Naive thymus-derived CD8-positive, alpha-beta T cell (primary cell): ENCODE measurements at places on chromosomes 7 and 10.

- DNase-seq = no peak
These were observed 17.1 kb downstream of the UNCX start for GRCh38 chr7:1249731-1250130.

DNA sequence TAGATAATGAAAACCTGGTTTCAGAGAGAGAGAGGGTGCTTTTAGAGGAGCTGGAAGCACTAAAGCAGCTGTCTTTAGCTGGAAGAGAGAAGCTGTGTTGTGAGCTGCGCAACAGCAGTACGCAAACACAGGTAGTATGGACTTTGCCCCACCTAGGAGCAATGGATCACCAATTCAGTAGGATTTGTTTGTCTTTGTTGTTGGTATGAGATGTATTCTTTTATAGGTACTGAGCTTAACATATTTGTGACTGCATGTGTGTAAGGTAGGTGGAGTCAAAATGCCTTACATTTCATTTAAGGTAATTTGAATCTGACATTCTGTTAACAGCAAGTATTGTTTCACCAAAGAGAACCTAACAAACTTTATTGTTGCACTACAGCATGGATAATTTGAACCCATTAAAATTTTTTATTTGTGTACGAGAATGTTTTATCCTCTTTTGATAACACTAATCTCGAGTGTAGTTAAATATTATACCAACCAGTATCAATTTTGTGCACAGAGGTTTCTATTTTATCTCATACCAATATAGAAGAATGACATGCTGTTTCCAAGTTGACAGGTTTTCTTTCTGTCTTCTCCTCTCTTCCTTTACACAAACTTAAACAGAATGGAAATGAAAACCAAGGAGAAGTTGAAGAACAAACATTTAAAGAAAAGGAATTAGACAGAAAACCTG is 92.1 kb downstream of the CYP51A1 start:
- no peak for DNase-seq

DNA sequence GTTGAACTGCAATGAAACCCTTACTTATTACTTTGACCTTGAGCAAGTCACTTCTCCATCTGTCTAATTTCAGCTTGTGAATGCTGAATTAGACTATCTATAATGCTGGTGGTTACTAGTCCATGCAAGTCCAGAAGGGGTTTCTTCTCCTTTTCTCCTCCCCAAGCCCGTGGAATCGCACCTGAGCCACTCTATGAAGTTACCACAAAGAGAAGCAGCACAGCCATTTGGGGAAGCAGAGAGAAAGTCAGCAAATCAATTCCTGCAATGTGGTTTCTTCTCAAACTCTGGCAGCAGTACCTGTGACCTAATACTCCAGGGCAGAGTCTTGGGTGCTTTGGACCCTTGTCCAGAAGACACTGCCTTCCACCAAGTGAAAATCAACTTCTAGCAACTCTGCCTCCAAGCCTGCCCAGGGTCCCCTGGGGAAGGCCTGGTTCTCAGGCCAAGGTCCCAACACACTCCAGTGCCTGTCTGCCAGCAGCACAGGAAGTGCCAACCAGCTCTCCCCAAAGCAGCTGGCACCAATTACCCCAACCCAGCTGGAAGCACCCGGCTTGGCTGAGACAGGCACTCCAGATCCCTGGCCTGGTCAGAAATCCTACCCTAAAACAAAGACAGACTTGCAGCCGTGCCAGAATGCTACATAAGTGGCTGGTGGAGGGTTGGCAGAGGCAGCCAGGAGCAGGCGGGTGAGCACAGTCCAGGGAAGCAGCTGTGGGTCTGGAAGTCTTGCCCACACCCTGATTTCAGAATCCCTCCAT is 200.3 kb downstream of the LSM5 start:
- no peak for DNase-seq

- no peak for DNase-seq
These were observed 300.5 kb downstream of the KLF6 start for GRCh38 chr10:3484306-3485056.

- no peak for DNase-seq
These were observed 76.0 kb downstream of the CARD11 start for GRCh38 chr7:2967705-2968104.

DNA sequence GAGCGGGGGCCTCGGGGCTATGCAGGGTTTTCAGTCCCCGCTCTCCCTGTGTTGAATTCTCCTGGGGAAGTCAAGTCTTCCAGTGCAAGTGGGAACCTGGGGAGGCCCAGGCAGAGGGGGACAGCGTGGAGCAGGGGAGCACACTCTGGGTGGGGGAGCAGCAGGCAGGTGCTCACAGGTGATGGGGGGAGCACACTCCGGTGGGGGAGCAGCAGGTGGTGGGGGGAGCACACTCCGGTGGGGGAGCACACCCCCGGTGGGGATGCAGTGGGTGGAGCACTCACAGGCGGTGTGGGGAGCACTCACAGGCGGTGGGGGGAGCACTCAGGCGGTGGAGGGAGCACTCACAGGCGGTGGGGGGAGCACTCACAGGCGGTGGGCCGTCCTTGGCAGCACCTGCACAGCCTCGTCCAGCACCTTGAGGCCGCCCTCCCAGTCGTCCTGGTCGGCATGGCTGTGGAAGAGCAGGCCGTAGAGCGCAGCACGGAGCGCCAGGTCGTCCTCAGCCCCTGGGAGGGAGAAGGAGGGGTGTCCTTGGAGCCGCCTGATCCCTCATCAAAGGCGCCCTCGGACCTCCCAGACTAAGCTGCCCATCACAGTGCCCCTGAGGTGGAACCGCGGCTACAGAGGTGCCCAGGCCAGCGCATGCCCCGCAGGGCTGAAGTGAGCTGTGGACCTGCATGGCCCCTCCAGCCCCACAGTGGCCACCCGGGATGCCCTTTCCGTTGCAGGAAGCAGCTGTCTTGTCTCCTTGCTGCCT is 56.7 kb downstream of the CFAP46 start:
- DNase-seq = no peak

- no peak for DNase-seq
These were observed 89.3 kb downstream of the MAD1L1 start for GRCh38 chr7:2143450-2143849.

GRCh38 chr7:28685242-28685643 is 272.9 kb downstream of the TRIL start:
- no peak for DNase-seq

DNA sequence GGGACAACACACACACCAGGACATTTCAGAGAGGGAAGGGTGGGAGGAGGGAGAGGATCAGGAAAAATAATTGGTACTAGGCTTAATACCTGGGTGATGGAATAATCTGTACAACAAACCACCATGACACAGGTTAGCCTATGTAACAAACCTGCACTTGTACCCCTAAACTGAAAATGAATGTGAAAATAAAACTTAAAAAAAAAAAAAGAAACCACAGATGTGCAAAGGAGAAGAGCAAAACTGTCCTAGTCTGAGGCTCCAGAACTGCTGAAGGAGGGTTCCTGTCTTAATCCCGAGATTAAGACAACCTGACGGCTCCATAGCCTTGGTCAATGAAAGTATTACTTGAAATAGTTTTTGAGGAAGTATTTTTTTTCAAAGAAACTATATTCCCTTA is 423.0 kb downstream of the NEBL start:
- no peak for DNase-seq

- DNase-seq = no peak
These were observed 36.0 kb upstream of the FRMD4A start for GRCh38 chr10:14366760-14367159.

DNA sequence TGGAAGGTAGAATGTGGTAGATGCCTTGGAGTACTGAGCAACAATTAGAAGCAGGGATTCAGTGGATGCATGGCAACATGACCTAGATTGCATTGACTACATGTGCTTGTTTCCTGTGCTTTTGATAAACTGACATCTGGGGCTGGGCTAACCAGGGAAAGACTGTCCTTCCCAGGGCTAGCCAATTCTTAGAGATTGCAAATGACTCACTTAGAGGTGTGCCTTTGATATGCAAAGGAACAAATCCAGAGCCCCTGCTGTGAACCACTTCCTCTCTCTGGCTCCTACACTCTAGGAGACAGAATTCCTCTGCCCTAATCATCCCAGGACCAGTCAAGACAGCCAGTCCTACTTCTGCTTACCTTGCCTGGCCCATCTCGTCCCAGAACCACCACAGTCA is 651.5 kb downstream of the LRMDA start:
- no peak for DNase-seq

GRCh38 chr7:36272211-36272566 is 117.5 kb upstream of the ANLN start:
- DNase-seq = no peak

- no peak for DNase-seq
These were observed 2.0 kb downstream of the ZMIZ1 start for GRCh38 chr10:79070606-79071395.
